ENCODE measurements at places on chromosomes 3 and 15.

DNA sequence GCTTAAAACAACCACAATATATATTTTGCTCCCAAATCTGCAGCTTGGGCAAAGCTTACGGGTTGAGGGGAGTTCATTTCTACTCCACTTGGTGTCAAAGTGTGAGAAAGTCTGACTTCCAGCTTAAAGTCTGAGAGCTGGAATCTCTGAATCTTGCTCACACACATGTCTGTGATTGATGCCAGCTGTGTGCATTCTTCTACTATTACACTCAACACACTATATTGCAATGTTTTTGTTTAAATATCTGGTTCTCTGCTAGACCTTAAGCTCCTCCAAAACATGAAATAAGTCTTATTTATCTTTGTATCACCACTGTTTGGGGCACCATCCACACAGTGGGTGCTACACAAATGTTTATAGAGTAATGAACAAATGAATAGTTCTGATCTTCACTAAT is 36.7 kb upstream of the SECISBP2L start:
- DNase-seq, result no peak

- DNase-seq, result no peak
Observed at GRCh38 chr3:109685084-109686079, 348.0 kb upstream of the DPPA4 start.

GRCh38 chr3:5019411-5020241 is 40.4 kb downstream of the BHLHE40 start:
- DNase-seq, result no peak

DNA sequence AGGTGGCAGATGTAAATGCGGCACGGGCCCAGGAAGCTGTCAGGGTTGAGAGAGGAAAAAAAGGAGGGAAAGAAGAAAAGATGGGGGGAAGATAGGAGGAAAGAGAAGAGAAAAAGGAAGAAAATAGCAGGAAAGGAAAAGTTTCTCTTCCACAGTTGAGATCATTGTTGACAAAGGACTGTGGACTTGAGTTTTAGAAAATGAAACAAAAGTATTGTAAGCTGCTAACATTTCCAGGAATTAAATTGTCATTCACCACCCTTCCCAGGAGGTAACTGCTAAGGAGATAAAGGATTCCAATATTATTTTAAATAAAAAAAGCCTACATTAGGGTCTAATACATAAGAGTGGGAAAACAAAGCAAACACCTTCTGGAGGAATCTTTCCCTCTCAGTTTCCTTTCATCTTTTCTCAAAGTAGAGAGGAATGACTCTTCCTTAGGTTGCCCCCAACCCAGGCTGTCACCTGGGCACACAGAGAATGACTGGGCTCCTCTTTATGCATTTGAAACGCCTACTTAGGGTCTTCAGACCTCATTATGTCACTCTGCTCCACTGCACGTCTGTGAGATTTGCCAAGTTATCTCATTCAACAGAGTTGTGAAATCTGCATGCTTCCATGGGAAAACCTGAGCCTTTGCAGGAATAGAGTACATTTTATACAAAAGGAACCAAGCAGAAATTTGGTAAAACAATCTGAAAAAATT is 194.0 kb downstream of the TNIK start:
- no peak for DNase-seq

DNA sequence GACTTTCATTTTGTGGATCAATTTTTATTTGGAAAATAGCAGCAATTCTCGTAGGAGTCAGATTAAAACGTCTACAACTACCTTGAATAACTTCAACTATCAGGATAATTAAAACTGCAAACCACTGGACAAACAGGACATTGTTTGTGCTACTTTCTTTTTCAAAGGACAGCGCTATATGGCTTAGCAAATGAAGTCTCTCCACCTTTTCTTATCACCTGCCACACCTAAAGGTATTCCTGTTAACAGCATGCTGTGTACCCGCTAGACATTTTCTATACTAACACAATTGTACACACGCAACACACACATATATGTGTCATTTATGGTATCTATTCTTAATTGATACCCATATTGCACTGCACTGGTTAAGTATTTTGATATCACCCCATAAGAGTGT is 19.2 kb downstream of the MNS1 start:
- no peak for DNase-seq

- no peak for DNase-seq
Observed at GRCh38 chr15:36609793-36610192, 30.4 kb downstream of the CDIN1 start.

- no peak for DNase-seq
Observed at GRCh38 chr3:64179249-64179648, 46.0 kb downstream of the PRICKLE2 start.

DNA sequence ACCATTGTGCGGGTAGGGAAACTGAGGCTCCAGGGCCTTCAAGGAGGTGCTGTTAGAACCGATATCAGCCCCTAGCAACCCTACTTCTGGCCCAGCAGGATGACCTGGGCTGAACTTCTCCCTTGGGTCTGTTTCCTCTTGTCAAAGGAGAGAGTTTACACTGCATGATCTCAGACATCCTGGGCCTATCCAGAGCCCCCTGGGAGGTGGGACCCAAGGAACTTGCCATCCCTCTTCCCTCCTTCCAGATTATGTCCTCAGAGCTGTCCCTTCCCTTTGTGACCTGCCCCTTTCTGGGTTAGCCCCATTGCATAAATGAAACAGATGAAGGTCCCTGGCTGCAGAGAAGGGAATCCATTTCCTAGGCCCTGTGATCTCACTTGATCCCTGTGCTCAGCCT is 12.3 kb upstream of the DNAH1 start:
- no peak for DNase-seq

GRCh38 chr3:186220365-186220764 is 111.5 kb upstream of the ETV5 start:
- no peak for DNase-seq

GRCh38 chr3:57386307-57386706 is 93.8 kb upstream of the ASB14 start:
- no peak for DNase-seq

- peak; percentile 8 for DNase-seq
Observed at GRCh38 chr15:61155741-61156700, 73.1 kb downstream of the RORA start.

DNA sequence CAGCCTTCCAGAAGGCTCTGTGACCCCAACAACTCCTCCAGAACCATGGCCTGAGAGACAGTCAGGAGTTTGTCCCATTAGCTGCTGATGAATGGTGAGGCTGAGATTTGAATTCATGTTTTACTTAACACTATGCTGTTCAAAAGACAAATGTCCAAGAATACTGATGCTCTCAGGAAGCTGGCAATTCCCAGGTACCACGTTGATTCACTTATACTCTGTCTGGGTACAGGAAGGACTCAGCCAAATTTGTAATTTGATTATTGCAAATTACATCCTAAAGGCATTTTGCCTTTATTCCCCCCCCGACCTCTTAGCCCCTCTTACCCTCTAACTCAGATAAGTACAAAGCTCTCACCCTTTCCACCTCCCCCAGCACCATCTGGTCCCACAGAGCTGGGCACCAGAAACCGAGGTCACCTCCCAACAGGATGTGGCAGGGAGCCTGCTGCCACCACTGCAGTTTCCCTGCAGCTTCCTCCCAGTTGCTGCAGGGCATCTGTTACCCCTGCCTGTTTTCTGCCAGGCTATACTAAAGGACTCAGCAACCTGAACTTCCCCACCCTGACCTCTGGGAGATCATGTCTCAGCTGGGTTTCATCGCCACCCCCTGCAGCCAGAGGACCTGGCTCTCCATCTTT is 33.6 kb downstream of the EAF1 start:
- DNase-seq, result no peak

- DNase-seq, result no peak
Observed at GRCh38 chr3:170360466-170360865, 3.0 kb downstream of the SKIL start.

DNA sequence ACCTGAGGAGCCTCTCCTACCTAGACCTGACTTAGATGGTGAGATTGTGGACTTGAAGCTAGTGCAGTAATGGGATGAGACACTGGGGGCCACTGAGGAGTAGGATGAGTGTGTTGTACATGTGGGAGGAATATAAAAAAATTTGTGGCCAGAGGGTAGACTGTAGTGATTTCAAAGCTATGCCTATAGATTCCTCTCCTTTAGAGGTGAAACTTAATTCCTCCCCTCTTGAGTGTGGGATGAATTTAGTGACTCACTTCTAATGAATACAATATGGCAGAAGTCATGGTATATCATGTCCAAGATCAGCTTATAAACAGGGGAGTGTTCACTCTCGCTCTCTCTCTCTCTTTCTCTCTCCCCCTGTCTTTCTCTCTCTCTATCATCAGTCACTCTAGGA is 6.7 kb downstream of the ZNF860 start:
- no peak for DNase-seq

DNA sequence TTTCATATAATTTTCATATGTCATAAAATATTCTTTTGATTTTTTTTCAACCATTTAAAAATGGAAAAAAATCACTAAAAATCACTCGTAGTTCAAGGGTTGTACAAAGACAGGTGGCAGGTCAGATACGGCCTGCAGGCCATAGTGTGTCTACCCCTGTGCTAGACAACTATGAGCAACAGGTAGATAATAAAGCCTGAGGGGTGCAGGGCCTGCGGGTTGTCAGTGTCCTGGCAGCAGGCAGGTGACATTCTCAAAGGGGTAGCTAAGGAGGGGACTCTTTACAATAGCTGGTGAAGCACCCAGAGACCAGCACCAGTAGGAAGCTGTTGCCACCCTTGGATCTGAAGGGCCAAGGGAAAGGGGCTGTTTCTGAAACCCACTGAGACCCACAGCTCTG is 34.4 kb downstream of the MINAR1 start:
- no peak for DNase-seq

- peak; percentile 7 for DNase-seq
Observed at GRCh38 chr3:182947888-182948287, 32.5 kb downstream of the DCUN1D1 start.

DNA sequence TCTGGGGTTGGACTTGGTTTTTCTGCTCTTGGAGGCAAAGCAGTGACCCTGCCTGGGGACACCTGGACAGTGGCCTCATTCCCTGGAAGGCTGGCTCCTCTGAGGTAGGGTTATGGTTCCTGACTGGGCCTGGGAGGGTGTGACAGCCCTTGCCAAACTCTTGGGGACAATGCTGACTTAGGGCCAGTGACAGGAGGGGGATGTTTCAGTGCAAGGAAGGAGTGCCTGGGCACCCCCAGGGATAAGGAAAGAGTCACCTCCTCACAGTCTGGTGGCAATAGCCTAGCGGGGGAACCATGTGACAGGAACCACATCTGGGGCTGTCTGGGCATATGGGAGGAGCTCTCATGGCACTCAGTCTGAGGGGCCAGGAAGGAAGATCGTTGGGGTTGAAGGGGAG is 91.8 kb downstream of the ABHD5 start:
- no peak for DNase-seq

- DNase-seq, result no peak
Observed at GRCh38 chr3:178480795-178481194, 55.4 kb upstream of the KCNMB2 start.

DNA sequence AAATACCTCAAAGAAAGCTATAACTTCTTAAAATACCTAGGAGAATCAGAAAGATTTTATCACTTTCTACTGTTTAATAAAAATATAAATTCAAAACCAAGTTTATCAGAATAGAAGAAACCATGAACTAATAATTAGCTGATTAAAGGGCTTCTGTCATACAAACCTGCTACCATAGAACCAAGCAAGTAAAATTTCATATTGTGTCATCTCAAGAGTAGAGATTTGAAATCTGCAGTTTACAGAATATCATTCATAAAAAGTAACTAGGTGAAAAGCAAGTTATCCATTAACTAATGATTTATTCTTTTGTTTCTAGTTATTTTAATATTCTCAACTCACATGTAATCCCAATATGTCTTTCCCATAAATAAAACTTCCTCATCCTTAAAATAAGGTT is 36.8 kb upstream of the XXYLT1 start:
- no peak for DNase-seq

DNA sequence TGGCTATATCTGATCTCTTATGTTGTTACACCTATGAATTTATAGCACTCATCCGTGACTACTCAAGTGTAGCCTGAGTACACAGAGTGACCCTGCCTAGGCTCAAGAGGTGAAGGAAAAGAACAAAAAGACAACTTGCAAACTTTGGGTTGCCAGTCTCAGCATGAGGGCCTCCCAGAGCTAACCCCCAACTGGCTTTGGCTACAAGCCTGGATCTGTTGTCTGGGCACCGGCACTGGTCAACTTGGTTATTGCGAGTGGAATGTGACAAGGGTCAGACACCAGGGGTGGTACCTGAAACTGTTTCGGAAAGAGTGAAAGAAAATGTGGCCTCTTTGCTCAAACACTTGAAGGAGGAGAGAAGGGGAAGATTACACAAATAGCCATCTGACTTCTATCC is 49.5 kb upstream of the BCL6 start:
- no peak for DNase-seq

DNA sequence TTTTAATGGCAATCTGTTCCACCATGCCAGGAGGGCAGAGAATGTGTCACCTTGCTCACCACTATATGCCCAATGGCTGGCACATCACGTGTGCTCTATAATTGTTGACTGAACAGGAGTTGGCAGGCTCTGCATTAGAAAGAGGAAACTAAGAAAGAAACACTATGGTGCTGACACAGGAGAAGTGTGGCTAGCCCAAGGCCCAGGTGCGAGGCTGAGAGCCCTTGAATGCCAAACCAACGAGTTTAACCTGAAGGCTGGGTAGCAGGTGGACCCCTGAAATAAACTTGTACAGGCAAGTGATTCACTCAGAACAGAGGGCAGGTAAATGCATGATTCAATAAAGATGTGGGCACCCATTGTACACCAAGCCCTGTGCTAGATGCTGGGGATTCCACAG is 2.4 kb downstream of the CHCHD4 start:
- DNase-seq, result no peak

DNA sequence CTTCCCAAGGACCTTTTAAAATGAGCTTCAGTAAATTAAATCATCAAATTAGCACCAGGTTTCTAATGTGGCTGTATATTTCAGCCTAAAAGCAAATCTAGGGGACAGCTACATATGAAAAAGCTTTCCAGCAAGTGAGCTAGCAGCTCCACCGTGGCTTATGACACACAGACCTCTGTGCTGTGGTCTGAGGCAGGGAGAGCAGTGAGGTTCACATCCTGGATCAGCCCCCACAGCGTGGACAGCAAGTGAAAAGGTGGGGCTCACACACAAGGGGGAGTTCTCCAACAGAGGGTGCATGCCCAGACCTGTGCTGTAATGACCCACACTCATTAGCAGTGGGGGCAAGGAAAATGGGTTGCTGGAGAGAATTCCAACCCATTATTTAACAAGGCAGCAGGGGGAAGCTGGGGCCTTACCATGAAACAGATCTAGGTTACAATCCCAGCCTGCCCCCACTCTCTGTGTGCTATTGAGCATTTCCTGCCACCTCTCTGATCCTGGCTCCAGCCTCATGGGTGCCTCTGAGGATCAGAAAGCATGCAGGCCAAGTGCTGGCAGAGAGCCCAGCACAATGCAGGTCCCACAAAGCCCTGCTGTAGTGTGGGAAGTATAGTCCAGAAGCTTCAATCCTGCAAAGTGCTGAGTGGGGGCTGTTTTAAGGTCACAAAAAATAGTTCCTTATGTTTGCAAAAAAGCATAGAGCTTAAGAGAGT is 48.2 kb downstream of the RASGRF1 start:
- DNase-seq, result no peak

DNA sequence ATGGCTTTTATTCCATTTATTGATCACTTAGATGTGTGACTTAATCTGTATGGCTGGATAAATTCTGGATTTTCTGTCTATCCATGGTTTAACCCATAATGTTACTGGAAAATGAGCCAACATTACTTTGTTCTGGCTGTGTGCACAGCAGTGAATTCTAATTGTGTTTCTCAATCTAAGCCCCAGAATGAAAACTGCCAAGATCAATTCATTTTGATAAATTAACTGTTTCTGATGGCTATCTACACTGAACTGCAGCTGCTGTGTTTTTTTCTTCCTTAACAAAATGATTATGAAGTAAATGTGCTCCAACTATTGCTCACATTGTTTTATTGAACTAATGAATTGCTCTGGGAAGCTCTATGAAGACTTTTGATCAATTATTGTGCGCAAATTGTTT is 35.7 kb upstream of the CPB1 start:
- no peak for DNase-seq

Measured in HEK293T (cell line).